Effector CD8-positive, alpha-beta T cell (primary cell): ENCODE measurements at places on chromosomes 16 and 17.

GRCh38 chr16:58634265-58634802 is 4.7 kb upstream of the CNOT1 start:
- no peak for DNase-seq

DNA sequence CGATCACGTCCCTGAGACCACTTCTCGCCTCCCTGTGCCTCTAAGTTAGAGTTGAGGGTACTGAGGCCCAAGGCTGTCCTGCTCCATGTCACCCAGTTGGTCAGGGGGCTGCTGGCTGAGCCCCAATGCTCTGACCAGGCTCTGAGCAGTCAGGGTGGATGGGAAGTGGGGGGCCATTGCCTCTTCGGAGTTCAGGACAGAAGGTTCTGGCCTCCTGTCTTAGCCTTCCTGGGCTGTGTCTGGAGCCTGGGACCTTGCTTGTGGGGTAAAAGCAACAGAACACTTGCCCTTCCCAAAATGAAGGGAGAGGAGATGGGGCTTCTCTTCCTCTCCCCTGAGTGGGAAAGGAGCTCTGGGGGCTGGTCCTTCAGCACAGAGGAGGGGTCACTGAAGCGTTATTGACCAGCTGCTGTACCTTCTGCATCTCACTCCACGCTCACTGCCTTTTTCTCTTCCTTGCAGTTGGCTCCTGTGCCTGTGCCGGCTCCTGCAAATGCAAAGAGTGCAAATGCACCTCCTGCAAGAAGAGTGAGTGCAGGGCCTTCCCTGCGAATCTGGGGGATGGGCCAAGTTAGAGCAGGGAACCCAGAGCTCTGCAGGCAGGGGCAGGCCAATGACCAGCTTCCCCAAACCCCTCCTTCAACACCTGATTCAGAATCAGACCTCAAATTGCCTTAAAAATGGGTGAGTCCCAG is 580 bp downstream of the MT1X start:
- DNase-seq, result no peak

GRCh38 chr17:73090396-73091202 is 1.9 kb downstream of the SLC39A11 start:
- DNase-seq, result no peak

GRCh38 chr17:3818786-3819185 is 17.8 kb upstream of the ITGAE start:
- DNase-seq, result no peak

DNA sequence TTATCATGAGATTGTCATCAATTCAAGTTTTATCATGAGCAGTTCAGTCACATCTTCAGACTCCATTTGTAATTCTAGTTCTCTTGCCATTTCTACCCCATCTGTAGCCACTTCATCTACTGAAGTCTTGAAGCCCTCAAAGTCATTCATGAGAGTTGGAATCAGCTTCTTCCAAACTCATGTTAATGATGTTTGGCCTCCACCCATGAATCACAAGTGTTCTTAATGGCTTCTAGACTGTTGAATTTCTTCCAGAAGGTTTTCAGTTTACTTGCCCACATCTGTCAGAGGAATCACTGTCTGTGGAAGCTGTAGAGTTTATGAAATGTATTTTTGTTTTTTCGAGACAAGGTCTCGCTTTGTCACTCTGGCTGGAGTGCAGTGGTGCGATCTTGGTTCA is 16.0 kb downstream of the NSRP1 start:
- no peak for DNase-seq

- DNase-seq, result peak; percentile 39
These were observed 12.0 kb upstream of the MEOX1 start for GRCh38 chr17:43673516-43674323.

- no peak for DNase-seq
These were observed 49.9 kb downstream of the MAP1LC3B start for GRCh38 chr16:87441886-87442580.

- no peak for DNase-seq
These were observed 9.9 kb downstream of the TBC1D16 start for GRCh38 chr17:80025796-80026195.

DNA sequence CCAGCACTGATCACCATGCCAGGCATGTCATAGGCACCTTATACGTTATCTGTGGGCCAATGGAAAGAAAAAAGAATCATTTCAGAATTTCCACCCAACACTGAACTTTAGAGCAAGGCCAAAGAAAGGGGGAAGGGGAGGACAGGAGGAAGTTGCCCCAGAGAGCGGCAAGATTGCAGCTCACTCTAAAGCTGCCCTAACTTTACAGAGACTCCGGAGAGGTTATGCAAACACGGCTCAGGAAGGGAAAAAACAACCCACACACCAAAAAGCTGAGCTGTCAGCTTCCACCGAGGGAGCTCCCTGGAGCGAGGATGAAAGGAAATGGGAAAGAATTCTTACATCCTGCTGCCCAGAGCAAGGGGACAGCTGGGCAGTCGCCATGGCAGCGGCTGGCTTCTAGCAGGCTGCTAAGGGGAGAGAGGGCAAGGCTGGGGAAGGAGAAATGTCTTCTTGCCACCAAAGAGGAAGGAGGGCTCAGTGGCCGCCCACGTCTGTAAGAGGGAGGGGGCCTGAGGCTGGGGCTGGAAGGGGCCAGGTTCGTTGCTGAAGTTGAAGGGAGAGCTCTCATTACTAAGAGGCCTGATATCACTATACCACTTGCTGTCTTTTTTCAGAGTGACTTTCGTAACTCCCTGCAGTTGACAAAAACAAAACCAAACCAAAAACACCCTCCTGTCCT is 18.2 kb downstream of the COTL1 start:
- DNase-seq, result peak; percentile 10
